ENCODE measurements at places on chromosomes 5 and 9. TPM values are rescaled to one million over a fixed set of nuclear protein-coding genes. Genes with fewer than 3 reads are reported as not detected.

Gene NUTM2G
- 0.31 TPM for polyA plus RNA-seq

DNA sequence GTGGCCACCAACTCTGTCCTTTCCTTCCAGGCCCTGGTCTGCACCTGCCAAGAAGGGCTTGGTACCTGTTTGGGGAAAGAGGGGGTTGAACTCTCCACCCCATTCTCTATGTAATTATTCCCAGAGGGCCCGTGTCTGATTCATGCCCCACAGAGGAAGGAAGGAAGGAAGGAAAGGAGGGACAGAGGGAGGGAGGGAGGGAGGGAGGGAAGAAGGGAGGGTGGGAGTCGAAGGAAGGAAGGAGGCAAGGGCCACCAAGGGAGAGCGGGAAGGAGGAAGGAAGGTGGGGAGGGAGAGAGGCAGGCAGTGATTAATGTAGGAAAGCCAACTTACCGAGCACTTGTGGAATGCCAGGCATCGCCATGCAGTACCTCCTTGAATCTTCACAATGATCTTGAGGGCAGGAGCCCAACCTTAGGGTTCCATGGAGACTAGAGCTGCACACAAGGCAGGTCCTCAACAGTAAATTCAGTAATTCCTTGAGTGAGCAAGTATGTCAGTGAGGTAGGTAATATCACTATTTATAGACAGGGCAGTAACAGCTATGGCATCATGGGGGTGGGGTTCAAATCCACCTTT lies 75.8 kb downstream of the FGF18 start:
- no peak for DNase-seq

GRCh38 chr5:42515504-42515903 lies 92.3 kb downstream of the GHR start:
- no peak for DNase-seq

- no peak for DNase-seq
Measured at GRCh38 chr5:82480331-82480730, 202.2 kb upstream of the RPS23 start.

- no peak for DNase-seq
Measured at GRCh38 chr5:80346055-80346454, 26.3 kb downstream of the SPZ1 start.

- no peak for DNase-seq
Measured at GRCh38 chr9:74609671-74610405, 112.7 kb downstream of the RORB start.

DNA sequence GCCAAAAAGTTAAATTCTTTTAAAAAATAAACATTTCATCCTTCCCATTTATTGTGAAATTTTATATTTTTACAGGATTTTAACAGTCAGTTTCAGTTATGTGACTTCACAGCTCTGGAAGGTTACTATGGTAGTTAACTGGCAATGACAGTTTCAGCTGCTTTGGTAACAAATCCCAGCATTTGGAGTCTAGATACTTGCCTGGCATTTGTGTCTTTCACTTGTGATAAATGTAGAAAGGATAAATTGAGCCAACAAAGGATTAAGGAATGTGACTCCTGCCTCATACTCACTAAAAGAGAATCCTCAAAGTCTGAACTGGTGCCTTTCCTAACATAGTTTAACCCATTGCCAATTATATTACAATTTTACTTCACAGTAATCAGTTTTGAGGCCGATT lies 315.5 kb downstream of the FER start:
- no peak for DNase-seq

DNA sequence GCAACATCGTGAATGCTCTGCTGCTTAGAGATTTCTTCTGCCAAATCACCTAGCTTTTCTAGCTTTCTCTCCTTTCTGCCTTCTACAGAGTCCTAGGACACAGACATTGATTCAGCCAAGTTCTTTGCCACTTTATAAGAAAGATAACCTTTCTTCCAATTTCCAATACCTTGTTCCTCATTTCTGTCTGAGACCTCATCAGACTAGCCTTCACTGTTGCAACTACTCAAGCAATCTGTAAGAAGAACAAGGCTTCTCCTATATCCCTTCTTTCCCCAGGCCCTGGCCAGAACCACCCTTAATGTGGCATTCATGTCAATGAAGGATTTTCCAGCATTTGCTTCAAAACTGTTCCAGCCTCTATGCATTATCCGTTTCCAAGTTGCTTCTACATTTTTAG lies 24.3 kb downstream of the FBXO10 start:
- no peak for DNase-seq

DNA sequence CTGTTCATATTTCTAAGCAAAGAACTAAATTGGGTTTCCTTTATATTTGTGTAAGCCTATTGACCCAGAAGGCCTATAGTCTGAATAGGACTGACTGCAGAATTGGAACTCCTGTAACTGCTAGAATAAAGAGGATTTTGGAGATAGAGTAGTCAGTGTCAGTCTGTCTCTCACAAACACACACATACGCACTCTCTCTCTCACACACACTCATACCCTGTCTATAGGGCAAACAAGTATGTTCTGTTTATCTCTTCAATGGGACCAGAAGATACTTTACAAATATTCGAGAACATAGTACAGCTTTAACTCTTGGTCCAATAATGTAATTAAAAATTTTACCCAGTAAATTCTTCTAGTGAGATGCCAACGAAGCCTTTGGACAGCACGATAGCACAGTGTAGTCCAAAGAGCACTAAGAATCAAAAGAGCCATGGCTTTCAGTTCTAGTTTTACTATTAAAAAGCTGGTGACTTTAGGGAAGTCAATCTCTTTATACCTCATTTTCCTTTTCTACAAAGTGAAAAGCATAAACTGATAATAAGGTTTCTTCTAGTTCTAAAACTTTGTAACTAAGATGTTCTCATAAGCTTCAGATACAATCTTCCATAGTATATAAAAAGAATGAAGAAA lies 19.3 kb downstream of the ABHD17B start:
- DNase-seq: no peak

Gene SLC34A3
- polyA plus RNA-seq: 11.6 TPM

Gene CTSV
- 39.4 TPM for polyA plus RNA-seq

- no peak for DNase-seq
Measured at GRCh38 chr5:129563585-129563984, 103.5 kb downstream of the ADAMTS19 start.

- no peak for DNase-seq
Measured at GRCh38 chr5:146291421-146292074, 47.1 kb upstream of the POU4F3 start.

DNA sequence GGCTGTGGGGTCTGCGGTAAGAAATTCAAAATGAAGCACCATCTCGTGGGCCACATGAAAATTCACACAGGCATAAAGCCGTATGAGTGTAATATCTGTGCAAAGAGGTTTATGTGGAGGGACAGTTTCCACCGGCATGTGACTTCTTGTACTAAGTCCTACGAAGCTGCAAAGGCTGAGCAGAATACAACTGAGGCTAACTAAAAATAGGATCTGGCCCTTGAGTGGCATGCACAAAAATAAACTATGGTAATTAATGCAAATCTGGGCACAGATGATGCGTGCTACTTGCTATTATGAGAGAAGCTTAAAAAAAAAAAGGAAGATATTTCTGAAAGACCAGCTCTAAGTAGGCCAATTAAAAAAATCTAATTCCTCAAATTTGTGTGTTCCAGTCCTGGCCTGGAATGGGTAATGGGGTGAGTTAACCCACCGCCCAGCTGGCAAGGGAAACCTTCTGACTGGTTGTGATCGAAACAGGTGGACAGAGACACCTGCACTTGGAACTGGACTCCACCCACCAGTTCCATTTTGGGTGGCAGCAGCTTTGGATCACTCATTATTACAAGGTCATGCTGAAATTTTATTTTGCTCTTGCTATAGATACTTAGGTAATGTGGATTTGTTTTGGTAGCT lies 26.6 kb upstream of the ZBTB34 start:
- DNase-seq: no peak

DNA sequence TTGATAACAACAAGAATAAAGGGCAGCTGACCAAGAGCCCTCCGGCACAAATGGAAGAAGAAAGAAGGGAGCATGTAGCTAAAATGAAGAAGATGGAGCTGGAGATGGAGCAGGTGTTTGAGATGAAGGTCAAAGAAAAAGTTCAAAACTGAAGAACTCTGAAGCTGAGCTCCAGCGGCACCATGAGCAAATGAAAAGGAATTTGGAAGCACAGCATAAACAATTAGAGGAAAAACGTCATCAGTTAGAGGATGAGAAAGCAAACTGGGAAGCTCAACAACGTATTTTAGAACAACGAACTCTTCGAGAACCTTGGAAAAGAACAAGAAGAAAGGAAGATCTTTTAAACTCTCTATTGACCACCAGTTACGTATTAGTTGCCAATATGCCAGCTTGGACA lies 100.9 kb downstream of the GABBR2 start:
- DNase-seq: no peak

DNA sequence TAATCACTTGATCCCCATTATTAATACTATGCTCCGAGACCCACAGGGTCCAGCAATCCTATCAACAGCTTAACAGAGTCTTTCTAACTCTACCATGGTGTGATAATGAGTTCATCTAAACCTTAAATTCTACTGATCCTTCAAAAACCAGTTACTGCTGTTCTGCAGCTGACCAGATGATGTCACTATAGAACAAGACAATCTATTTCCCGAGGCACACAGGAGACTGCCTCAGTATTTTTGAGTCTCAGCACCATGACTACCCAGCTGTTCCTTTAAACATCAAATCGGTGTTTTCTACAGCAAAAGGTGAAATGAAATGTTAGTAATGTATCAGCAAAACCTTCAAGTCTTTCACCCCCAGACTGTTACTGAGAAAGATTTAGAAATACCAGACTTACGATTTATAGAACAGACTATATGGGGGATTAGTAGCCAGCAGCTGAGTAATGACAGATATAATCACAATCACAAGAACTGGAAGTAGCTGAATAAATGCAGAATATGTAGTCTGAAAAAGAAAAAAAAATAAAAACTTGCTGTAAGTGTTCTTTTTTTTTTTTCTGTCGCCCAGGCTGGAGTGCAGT lies 16.9 kb downstream of the DNAJC18 start:
- peak; percentile 76 for DNase-seq

GRCh38 chr9:19879062-19879461 lies 90.2 kb upstream of the SLC24A2 start:
- DNase-seq: no peak

Gene RXRA
- 51.7 TPM for polyA plus RNA-seq

DNA sequence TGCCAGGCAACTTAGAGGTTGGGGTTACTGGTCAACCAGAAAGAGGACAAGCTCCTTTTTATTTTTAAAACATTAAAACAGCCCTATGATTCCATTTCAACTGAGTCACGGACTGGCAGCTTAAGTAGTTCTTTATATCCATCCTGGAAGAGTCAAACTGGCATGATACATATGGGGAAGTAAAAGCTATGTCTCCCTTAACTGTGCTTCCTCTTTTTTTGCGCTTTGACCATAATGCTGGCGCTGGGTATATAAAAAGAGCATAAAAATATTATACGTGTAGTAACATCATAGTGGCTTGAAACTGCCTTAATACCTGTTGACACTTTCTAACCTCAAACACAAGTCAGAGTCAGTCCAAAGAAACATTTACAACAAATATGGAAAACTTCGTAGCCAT lies 274.4 kb downstream of the CSNK1G3 start:
- no peak for DNase-seq

Gene CYSRT1
- 13.9 TPM for polyA plus RNA-seq

Gene SH3TC2
- polyA plus RNA-seq: 0.23 TPM

DNA sequence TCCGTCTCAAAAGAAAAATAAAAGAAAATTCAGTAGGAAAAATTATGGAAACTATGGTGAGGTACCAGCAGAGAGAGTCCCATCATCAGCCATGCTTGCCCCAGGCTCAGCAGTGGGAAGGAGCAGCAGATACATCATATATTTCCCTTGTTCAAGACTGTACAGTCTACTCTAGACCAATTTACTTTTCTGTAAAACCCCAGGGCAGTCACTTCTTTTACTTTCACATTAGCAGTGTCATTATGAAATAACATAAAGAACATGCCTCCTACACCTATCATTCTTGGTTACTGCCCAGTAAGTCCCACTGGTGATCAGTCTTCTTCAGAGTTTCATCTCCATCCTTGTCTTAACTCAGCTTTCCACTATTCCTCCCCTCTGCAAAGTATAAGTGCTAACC lies 1145.0 kb downstream of the MAT2B start:
- DNase-seq: no peak

DNA sequence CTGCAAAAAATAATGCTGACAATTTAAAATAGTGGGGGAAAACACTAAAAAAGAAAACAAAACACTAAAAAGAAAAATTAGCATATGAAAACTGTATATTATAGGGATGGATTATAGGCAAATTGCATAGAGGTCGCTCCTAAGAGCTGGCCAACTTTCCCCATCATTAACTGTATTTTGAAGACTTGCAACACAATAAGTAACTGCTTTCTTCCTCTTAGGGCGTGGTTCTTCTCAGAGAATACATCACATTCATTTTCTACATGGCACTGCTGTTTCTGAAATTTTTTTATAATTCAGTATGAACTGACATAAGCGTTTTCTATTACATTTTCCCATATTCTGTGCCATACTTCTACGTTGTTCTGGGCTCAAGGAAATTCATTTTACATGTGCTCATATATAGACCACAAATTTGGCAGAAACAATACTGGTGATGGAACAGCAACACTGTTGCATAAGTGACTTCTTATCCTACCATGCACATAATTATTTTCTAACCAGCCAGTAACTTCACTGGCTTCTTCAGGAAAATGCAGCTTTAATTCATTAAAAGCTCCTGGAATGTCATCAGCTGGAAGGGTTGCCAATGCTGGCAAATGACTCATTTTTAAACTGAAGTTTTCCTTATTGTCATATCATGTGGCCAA lies 171.2 kb upstream of the DMAC1 start:
- no peak for DNase-seq

Gene TMEM252
- polyA plus RNA-seq: 8.6 TPM

Gene CCL27
- 0.60 TPM for polyA plus RNA-seq

Gene TLR4
- 9.0 TPM for polyA plus RNA-seq

Gene AGXT2
- polyA plus RNA-seq: 28.1 TPM

DNA sequence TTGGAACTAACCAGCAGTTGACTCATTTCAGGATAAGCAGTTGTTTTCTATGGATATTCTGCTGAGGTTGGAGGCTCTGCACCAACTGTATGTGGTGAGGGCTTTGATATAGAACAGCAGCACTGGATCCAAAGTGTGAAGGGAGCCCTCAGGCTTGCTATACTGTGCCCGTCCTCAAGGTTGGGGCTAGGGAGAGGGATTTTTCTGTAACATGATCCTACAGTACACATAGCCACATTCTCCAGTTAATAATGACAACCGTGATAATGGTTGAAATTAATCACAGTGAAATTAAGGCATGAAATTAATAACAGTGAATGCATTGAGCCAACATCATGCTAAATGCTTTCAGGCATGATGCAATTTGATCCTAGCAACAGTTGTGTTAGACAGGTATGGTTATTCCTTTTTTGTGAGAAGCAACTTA lies 36.7 kb downstream of the ARHGAP26 start:
- DNase-seq: no peak

DNA sequence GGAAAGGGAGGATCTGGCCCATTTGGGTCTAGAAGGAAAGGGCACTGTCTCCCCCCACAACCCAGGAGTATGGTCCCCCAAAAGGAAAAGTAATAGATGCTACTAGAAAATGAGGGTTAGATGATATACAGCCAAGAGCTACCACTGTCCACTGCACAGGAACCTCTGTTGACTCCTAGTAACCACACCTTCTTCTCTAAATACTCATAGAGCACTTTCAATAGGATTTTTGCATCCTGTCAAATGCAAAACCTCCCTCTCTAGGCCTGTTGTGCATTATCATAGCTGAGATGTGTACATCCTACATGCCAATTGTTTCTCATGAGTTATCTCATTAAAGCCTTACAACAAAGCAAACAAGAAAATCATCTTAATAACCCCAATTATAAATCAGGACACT lies 66.8 kb downstream of the THBS4 start:
- no peak for DNase-seq

Gene NNT
- 116 TPM for polyA plus RNA-seq

- no peak for DNase-seq
Measured at GRCh38 chr9:92010705-92011536, 60.9 kb upstream of the ROR2 start.

GRCh38 chr9:126448136-126448535 lies 121.5 kb downstream of the MVB12B start:
- no peak for DNase-seq

Gene IL4
- not detected for polyA plus RNA-seq
